ENCODE measurements at places on chromosomes 1 and 21. TPM values are rescaled to one million over a fixed set of nuclear protein-coding genes. Genes with fewer than 3 reads are reported as not detected.

DNA sequence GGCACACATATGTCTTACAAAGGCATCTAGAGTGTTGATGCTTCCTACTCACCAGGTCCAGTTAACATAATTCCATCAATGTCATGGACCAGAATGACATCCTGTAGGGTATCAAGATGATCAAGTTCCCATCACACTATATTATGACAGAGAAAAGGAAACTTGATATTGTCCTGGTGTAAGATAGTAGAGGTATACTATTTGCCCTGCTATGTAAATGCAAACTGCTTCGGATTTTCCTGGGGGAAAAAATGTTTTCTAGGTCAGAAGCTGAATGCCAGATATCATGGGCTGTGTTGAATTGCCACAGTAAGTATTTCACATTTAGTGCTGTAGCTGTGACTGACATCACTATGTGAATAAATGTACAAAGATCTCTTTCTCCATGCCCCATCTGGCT is 16.2 kb upstream of the HYI start:
- no peak for DNase-seq

- DNase-seq, result no peak
Measured at GRCh38 chr1:70674941-70675685, 264.0 kb downstream of the CTH start.

ELF3 gene
- 0.56 TPM for total RNA-seq

TNFRSF9 gene
- 4.8 TPM for total RNA-seq

Measured in endothelial cell (in vitro differentiated cells).